ENCODE measurements at places on chromosomes 7 and 10. TPM values are rescaled to one million over a fixed set of nuclear protein-coding genes. Genes with fewer than 3 reads are reported as not detected.

- DNase-seq: no peak
Observed at GRCh38 chr7:40658729-40659128, 523.9 kb downstream of the SUGCT start.

DNA sequence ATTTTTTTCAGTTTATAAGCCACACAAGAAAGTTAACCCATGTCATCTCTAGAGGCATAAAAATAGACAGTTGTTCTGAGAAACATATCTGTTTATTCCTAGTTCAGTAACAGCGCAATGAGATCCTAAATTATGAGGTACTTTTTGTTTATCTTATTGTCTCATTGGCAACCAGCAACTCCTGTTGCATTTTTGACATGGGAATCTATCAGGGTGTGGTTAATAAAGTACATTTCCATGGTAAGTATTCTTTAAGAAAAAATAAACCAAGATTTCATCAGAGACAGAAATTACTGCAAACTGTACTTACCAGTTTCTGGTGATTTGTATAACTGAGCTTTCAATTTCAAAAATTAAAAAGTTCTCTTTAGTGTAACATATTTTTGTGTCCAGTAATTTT, 9.0 kb downstream of the FAS start:
- DNase-seq: no peak

DNA sequence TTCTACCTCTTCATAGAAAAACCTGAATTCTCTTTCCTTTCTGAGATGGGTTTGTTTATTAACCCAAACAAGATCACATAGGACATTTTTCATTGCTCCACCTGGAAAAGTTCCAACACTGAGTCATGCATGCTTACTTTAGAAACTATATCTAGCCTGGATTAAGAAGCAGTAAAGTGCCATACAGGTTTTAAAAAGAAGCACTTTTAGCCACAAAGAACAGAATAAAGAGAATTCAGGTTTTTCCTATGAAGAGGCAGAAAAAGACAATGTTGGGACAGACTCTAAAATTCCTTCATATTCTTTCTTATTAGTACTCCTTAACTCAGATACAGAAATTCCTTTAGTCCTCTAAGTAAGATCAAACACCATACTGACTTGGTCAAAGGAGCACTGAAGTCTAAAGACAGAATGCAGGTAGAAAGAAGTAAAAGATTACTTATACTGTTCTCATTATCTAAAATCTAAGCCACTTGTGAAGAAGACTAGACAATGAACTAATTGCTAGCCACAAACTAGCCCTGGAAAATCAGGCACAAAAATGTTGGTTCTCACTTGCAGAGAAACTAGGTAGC, 241.3 kb downstream of the ANK3 start:
- DNase-seq: no peak

DNA sequence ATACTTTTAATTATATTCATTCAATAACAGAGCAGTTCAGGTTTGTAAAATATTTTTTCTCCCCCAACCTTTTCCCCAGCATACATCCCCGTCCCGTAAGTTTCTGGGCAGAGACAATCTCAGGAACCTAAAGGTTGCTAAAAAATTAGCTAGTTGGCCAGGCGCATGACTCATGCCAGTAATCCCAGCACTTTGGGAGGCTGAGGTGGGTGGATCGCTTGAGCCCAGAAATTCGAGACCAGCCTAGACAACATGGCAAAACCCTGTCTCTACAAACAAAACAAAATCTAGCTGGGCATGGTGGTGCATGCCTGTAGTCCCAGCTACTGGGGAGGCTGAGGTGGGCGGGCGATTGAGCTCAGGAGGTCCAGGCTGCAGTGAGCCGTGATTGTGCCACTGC, 40.2 kb downstream of the TCF7L2 start:
- DNase-seq: no peak

- no peak for DNase-seq
Observed at GRCh38 chr10:117000580-117000979, 4.4 kb downstream of the SHTN1 start.

DNA sequence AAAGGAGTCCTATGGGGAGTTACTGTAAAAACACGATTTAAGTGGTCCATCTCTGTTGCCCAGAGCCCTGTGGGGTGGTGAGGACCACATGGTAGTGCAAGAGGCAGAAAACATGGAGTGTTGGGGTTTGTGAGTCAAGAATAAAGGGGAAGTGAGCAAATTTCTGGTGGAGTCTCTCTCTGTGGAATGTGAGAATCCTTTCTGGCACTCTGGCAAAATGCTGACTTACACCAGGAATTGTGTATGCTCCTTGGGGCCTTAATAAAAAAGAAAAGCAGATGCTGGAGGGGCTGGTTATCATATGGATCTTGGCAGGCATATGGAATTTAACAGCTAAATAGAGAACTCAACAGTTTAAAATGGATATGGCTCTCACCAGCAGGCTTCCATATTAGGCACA, 486.0 kb downstream of the TNS3 start:
- no peak for DNase-seq

- no peak for DNase-seq
Observed at GRCh38 chr10:80283119-80283518, 6.3 kb downstream of the MAT1A start.

GRCh38 chr7:157464971-157465886, 128.4 kb downstream of the DNAJB6 start:
- DNase-seq: peak; percentile 76

GRCh38 chr10:75294518-75294865, 58.7 kb upstream of the COMTD1 start:
- DNase-seq: no peak

- DNase-seq: no peak
Observed at GRCh38 chr10:112336556-112337201, 37.2 kb upstream of the ACSL5 start.

The RASA4B gene
- polyA plus RNA-seq: 24.0 TPM

The GIMAP8 gene
- 10.2 TPM for polyA plus RNA-seq

The C10orf62 gene
- 0.77 TPM for polyA plus RNA-seq

The IPMK gene
- polyA plus RNA-seq: 1.7 TPM

The FOXP2 gene
- 0.69 TPM for polyA plus RNA-seq

The MLXIPL gene
- polyA plus RNA-seq: 27.9 TPM

The CTNNA3 gene
- 0.45 TPM for polyA plus RNA-seq

The SCIN gene
- 62.8 TPM for polyA plus RNA-seq

The CPA2 gene
- not detected for polyA plus RNA-seq

The PPP1R17 gene
- not detected for polyA plus RNA-seq

The SLC39A12 gene
- not detected for polyA plus RNA-seq

Measured in kidney (tissue), 22 donors.